ENCODE measurements at places on chromosomes 2 and 18.

DNA sequence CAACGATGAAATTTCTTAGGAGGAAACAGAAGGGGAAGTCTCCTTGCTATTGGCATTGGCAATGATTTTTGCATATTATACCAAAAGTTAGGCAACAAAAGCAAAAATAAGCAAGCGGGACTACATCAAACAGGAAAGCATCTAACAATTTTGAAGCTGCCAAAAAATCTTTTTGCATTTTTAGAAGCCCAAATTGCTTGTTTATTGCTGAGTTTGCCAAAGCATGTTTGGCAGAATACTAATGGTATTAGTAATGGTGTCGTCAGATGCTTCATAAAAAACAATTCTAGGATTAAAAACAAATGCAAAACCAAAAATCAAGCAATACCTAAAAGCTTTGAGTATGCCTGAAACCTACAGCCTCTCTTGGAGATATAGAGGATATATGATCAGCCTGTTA, 80.0 kb downstream of the GALR1 start:
- no peak for DNase-seq

- no peak for DNase-seq
Observed at GRCh38 chr2:148909114-148909513, 34.1 kb downstream of the KIF5C start.

- DNase-seq: no peak
Observed at GRCh38 chr2:219056176-219056895, 4.4 kb downstream of the IHH start.

DNA sequence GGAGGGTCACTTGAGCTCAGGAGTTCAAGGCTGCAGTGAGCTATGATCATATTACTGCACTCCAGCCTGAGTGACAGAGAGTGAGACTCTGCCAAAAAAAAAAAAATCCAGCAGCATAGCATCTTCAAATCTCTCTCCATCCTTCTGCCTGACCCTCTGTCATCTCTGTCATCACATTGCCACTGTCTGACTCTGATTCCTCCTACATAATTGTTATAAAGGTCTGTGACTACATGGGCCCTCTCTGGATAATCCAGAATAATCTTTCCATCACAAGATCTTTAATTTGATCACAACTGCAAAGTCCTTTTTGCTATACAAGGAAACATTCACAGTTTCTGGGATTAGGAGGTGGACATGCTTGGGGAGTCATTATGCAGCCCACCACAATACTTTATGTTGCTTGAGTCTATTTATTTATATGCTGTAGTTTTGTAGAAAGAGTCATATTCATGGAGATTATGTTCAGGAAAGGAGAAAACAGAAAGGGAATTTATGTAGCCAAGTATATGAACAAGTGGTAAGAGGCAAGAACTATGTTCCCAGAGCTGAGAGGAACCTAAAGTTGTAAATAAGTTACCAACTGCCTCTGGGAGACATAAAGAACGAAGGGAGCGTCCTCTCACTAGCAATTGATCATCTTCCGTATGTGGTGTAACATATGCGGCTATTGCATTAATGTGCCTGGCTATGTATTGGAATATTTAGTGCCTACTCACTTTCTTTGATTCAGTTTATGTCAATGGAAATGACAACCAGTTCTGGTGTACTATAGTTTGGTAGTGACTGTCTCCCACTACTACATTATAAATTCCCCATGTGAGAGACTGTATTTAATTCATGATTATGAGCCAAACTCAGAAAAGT, 21.5 kb downstream of the RND3 start:
- DNase-seq: no peak

DNA sequence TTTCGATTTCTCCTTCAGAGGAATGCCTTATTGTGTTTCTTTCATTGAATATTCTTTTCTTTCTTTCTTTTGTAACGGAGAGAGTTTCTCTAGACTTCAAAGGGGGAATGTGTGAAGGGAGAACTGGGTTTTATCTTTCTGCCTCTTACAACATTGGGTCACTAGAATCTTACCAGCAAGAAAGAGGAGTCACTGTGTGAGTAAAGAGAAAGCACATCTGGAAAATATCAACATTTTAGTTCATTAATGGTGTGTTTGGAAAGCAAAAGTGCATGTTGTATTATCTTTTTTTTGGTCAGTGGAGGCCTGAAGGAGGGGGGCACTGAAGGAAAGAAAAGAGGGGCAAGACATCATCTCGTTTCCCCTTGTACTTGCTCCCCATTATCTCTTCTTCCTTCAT, 86.6 kb upstream of the THOC1 start:
- no peak for DNase-seq

Measured in NCI-H446 treated with DMSO at 0.1 percent for 48 hours (cell line).